ENCODE measurements at places on chromosomes 5 and 9. TPM values are rescaled to one million over a fixed set of nuclear protein-coding genes. Genes with fewer than 3 reads are reported as not detected.

Gene TLX3
- total RNA-seq, result not detected

Gene ICE1
- 25.4 TPM for total RNA-seq

Gene BARHL1
- not detected for total RNA-seq

Gene ELOVL7
- 0.05 TPM for total RNA-seq

Gene ACTBL2
- not detected for total RNA-seq

Gene FIBCD1
- 0.08 TPM for total RNA-seq

Gene ANKRD18A
- not detected for total RNA-seq

Gene PCDH12
- total RNA-seq, result not detected

Gene TXNDC15
- total RNA-seq, result 108 TPM

Gene PIP5KL1
- 18.4 TPM for total RNA-seq

Gene PCDHB5
- total RNA-seq, result 27.3 TPM

Gene LHX2
- 0.18 TPM for total RNA-seq

GRCh38 chr5:52867809-52868208 is 80.1 kb downstream of the ITGA1 start:
- no peaks in the 10 kb centered on the region for H3K27me3 ChIP-seq
- H3K4me3 ChIP-seq, result no peak overlapping the region
- H3K27ac ChIP-seq, result no peak overlapping the region
- 0 out of 2 replicates have a peak, but pooled peaks cover 5% of the 10 kb centered on the region for H3K36me3 ChIP-seq
- DNase-seq, result no peak

DNA sequence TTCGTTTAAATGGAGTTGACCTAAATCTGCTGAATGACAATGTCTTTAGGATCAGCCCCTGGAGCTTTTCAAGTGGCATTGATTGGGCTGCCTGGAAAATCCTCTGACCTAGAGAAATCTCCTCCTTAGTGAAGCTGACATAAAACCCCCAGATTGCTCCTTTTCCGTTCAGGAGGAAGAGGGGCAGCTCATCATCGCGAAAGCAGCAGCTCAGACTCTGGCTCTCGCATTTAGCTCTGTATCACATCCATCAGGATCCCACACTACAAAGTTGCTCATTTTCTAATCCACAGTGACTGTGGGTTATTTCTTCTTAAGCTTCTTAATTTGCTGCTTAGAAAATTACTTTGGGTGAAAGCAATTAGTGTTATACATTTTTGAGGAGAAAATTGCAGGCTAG is 373.7 kb downstream of the ENC1 start:
- H3K4me3 ChIP-seq, result no peak overlapping the region
- peaks cover 7% of the 10 kb centered on the region for H3K4me1 ChIP-seq
- DNase-seq, result no peak
- H3K27me3 ChIP-seq, result no peaks in the 10 kb centered on the region

GRCh38 chr5:53350991-53351770 is 129.2 kb upstream of the FST start:
- no peak for DNase-seq
- H3K27ac ChIP-seq, result no peak overlapping the region
- H3K27me3 ChIP-seq, result no peaks in the 10 kb centered on the region
- H3K36me3 ChIP-seq, result no peaks in the 10 kb centered on the region
- peaks cover 28% of the 10 kb centered on the region for H3K4me1 ChIP-seq

DNA sequence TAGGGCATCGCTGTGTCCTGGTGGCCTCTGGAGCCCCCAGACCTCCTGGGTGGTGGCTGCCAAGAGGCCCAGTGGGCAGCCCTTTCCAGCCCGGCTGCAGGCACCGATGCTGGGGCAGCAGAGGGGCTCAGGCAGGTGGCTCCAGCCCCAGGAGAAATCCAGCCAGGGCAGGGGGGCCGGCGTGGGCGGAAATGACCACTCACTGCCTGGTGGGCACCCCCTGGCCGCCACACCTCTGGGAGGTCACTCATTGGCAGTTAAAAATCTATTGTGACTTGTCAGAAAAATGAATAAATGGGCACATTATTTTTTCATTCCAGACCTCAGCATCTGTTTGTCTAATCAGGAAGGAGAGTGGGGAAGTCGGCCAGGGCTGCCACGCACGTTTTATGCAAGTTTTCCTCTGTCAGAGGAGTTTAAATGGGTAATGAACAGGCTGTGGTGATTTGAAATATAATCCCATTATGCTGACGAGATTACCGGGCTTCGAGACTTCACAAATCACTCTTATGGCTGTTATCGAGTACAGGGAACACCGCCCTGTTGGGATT is 171.9 kb downstream of the GAPVD1 start:
- no peak overlapping the region for H3K4me3 ChIP-seq
- H3K36me3 ChIP-seq, result no peaks in the 10 kb centered on the region
- H3K27ac ChIP-seq, result no peak overlapping the region
- H3K27me3 ChIP-seq, result no peaks in the 10 kb centered on the region
- H3K4me1 ChIP-seq, result no peaks in the 10 kb centered on the region

DNA sequence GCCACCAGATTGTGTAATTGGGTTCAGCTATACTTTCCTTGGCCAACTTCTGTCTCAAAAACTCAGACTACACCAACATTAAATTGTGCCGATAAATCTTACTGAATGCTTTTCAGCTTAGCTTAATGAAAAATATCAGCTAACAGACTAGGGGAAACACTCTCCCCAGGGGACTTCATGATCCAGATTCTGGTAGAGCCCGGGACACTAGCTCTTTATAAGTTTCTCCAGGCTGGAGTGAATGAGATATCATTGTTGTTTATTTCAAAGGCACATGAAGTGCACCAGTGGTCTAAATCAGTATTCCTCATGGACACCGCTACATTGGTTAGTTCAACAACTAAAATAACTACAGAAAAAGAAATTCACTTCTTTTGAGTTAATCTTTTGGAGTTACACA is 10.5 kb upstream of the LHFPL2 start:
- H3K27ac ChIP-seq, result no peak overlapping the region
- H3K36me3 ChIP-seq, result no peaks in the 10 kb centered on the region
- no peak for DNase-seq
- no peaks in the 10 kb centered on the region for H3K27me3 ChIP-seq
- peaks cover 14% of the 10 kb centered on the region for H3K4me1 ChIP-seq

- no peaks in the 10 kb centered on the region for H3K27me3 ChIP-seq
- DNase-seq, result no peak
- H3K36me3 ChIP-seq, result 0 out of 2 replicates have a peak, but pooled peaks cover 10% of the 10 kb centered on the region
Measured at GRCh38 chr9:111450124-111450523, 34.1 kb downstream of the ECPAS start.

GRCh38 chr5:112865128-112865527 is 4.0 kb downstream of the SRP19 start:
- no peak for DNase-seq
- no peak overlapping the region for H3K4me3 ChIP-seq
- H3K27ac ChIP-seq, result no peak overlapping the region
- peaks cover 83% of the 10 kb centered on the region for H3K36me3 ChIP-seq
- no peaks in the 10 kb centered on the region for H3K27me3 ChIP-seq
